ENCODE measurements at places on chromosomes 2 and 18.
A peak's percentile ranks its signal among the peaks of the same experiment; 100 is the strongest.

DNA sequence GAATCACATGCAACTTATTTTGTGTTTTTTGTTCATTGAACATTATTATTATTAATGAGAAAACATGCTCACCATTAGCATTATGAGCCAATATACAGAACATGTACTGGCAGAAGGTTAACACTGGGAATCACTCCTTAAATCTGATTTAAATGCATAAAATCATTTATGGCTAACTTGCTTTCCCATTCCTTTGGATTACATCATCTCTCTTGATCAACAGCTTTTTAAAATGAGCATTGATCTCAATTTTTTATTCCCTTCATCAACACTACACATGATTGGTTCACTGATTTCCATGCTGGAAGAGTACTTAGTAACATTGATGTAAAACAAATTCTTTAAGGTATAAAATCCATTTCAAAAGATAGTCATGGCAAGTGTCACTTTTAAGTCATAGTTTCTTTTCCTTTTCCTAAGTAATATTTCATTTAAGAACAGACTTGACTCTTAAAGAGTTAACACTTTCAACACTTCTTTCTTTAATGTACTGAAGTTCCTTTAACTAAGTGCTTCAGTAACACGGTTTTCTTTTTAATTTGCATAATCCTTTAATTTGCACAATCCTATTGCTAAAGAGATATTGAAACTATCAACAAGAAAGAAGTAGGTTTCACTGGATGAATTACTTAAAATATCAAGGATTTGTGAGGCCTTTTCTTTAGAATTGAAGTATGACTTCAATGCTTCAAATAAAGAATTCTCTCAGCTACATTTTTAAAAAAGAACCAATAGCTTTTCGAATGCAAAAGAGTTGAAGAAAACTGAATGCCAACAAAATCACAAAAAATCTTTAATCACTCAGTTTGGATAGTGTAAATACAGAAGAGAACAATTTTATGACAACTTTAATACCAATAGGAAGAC, 24.9 kb upstream of the BUB1 start:
- DNase-seq: no peak

DNA sequence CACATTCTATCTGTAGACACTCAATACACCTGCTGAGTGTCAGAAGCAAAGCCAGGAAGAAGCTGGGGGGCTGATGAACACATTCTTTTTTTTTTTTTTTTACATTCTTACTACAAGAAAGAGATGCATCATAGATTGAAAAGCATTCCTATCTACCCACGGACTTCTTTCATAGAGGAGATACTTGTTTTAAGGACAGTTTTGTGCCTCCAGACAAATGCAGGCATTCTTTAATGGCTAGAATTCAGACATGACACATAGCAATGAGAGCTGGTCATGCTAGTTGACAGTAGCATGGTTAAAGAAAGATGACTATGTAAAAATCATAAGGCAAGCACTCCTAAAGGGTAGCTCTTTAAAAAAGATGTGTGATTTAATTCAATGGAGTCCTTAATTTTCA, 110.2 kb downstream of the EPHA4 start:
- DNase-seq: no peak

- no peak for DNase-seq
Measured at GRCh38 chr18:12769644-12770440, 67.0 kb downstream of the PSMG2 start.

- no peak for DNase-seq
Measured at GRCh38 chr18:51622702-51623101, 425.2 kb upstream of the MEX3C start.

- DNase-seq: no peak
Measured at GRCh38 chr2:225891771-225892170, 492.3 kb downstream of the NYAP2 start.

- no peak for DNase-seq
Measured at GRCh38 chr18:78518805-78519204, 460.8 kb upstream of the SALL3 start.

- DNase-seq: no peak
Measured at GRCh38 chr2:202604699-202605098, 30.1 kb upstream of the FAM117B start.

- DNase-seq: no peak
Measured at GRCh38 chr2:167692191-167692590, 555.2 kb downstream of the STK39 start.

DNA sequence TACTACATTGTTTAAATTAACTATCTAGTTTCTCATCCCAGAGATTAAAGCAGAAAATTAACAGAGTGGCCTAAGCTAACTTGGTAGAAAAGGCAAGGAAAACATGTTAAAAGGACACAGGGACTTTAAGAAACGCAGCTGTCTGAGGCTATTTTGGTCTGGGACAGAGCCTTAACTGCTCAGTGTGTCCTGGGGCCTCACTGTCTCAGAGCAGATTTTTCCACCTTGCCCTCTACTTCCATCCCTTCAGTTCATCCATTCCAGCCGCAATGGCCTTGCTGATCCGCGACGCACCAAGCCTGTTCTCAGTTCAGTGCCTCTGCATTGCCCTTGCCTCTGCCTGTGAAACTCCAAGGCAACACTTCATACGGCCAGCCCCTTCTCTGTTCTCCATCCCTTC, 114.9 kb upstream of the OSR1 start:
- DNase-seq: no peak

- DNase-seq: no peak
Measured at GRCh38 chr18:50707855-50708469, 111.9 kb downstream of the MRO start.

- no peak for DNase-seq
Measured at GRCh38 chr2:211760103-211760502, 778.5 kb downstream of the ERBB4 start.

GRCh38 chr2:85699325-85699724, 5.2 kb downstream of the GNLY start:
- DNase-seq: no peak

GRCh38 chr18:55355223-55355622, 232.8 kb downstream of the TCF4 start:
- DNase-seq: no peak

- DNase-seq: no peak
Measured at GRCh38 chr2:151002959-151003600, 258.6 kb downstream of the RBM43 start.

DNA sequence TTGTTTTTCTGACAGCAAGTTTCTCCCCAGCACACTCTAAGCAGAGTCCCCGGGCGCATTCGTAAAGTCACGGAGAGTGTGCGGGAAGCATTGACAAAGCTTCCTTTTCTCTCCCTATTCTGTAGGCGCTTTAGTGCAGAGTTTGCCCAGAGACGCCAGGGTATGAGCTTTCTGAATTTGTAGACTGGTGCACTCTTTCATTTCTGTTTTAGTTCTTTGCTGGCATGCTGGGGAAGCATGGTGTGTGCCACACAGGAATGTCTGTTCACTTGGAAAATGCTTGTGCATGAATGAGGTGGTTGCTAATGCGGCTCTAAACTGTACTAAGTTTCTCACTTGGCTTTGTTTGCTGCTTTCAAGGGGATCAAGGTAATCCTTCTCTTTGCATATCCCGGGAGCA, 102.6 kb downstream of the RTN4 start:
- DNase-seq: no peak

- DNase-seq: no peak
Measured at GRCh38 chr2:60405271-60405919, 148.1 kb downstream of the BCL11A start.

- peak; percentile 36 for DNase-seq
Measured at GRCh38 chr2:112636605-112637288, 9.0 kb upstream of the SLC20A1 start.

- no peak for DNase-seq
Measured at GRCh38 chr2:94869552-94870439, 1.4 kb upstream of the TEKT4 start.

GRCh38 chr2:126714191-126714965, 58.4 kb downstream of the GYPC start:
- DNase-seq: no peak

DNA sequence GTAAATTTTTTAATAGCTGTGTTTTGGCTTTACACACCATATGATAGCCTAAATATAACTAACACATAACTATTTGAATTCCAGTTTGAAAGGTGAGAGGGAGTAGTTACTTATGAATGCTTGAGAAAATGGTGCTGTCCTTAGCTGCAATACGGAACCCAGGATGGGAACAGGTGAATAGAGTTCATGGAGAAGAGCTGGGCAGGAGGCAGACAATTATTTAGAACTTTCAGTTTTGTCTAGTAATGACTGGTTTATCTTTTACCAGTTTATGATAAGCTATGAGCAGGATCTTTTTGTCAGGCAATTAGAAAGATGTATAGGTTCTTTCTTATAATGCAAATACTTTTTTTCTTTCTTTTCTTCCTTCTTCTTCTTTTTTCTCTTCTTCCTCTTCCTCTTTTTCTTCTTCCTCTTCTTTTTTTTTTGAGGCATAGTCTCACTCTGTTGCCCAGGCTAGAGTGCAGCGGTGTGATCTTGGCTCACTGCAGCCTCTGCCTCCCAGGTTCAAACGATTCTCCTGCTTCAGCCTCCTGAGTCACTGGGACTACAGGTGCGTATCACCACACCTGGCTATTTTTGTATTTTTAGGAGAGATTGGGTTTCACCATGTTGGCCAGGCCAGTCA, 25.9 kb downstream of the UBR3 start:
- no peak for DNase-seq

GRCh38 chr2:239748811-239749210, 276.3 kb downstream of the NDUFA10 start:
- no peak for DNase-seq

DNA sequence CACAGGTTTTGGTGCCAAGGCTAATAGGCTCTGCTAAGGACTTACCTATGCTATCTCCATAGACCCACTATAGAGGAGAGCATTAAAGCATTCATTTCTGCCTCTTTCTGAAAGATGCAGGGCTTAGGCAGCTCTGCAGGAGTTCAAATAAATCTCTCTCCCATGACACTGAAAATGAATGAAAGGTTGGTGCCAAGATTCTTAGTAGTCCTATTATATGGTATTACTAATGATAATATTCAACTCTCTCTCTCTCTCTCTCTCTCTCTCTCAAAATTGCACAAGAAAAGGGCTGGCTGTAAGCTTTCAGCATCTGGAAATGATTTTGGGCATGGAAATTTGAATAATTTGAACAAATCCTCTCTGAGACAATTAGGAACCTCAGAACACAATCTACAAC, 433.7 kb downstream of the MBD2 start:
- no peak for DNase-seq

DNA sequence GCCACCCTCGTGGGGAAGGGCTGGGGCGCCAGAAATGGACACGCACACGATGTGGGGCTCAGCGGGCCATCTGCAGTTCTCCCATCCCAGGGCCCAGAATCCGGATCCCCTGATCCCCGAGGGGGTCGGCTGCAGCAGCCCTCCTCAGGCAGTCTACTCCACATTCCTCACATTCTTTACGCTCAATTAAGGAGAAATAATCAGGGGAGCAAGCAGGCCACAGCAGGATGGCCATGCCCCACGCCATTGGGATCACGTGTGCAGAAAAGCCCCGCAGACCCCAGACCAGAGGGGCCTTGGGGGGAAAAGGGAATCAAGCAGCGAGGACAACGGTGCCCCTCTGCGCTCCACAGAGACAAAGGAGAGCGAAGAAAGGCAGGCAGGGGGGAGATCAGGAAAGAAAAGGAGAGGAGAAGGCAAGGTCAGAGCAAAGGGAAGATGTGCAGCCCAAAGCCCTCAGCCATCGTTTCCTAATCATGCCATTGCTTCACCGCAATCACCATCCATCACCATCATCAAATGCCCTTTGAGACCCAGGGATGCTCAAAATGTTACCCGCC, 17.5 kb upstream of the PKDCC start:
- DNase-seq: no peak

DNA sequence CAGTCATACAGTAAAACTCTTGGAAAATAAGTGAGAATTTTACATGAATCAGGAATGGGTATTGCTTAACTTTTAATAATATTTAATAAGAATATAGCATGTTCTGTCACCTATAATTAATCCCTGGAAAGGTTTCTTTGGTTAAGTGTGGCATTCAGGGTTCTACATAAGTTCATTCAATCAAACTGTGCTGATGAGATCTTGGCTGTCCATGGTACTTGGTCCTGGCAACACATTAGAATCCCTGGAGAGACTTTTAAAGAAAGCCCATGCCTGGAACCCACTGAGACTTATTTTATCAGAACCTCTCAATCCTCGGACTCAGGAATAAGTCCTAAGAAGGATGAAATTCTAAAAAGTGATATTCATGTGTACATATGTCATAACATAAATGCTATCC, 60.3 kb downstream of the CERKL start:
- no peak for DNase-seq

GRCh38 chr2:220320326-220320725, 692.9 kb downstream of the SLC4A3 start:
- no peak for DNase-seq

DNA sequence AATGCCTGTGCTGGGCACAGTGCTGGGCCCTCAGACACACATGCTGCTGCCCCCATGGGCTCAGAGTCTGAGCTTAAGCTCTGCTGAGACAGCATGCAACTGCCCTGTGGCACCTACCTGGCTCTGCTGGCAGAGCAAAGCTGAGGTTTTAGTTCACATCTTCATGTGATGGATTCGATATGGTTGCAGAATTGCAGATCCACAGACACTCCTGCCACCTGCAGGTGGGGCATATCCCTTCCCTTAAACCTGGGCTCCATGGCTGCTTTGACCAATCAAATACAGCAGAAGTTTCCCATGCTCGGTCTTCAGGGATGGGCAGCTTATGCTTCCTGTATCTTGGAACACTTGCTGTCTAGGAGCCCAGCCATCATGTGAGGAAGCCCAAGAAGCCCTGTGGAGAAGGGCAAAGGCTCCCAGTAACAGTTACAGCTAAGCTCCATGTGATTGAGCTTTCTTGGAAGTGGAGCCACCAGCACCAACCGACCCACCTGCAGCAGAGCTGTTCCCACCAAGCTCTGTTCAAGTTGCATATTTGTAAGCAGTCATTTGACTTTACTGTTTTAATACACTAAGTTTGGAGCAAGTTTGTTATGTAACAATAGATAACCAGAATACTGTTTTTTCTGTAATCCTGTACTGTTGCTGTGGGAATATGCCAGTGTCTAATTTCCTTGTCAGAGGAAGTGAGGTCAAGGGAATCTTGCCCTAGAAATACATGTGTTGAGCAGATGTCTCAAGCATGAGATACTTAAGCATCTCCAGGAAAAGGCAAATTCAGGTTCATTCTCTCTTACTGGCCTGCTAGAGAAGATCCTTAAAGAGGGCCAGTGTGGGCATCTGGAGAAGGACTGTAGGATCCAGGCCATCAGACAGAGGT, 79.3 kb downstream of the SH3RF3 start:
- no peak for DNase-seq

DNA sequence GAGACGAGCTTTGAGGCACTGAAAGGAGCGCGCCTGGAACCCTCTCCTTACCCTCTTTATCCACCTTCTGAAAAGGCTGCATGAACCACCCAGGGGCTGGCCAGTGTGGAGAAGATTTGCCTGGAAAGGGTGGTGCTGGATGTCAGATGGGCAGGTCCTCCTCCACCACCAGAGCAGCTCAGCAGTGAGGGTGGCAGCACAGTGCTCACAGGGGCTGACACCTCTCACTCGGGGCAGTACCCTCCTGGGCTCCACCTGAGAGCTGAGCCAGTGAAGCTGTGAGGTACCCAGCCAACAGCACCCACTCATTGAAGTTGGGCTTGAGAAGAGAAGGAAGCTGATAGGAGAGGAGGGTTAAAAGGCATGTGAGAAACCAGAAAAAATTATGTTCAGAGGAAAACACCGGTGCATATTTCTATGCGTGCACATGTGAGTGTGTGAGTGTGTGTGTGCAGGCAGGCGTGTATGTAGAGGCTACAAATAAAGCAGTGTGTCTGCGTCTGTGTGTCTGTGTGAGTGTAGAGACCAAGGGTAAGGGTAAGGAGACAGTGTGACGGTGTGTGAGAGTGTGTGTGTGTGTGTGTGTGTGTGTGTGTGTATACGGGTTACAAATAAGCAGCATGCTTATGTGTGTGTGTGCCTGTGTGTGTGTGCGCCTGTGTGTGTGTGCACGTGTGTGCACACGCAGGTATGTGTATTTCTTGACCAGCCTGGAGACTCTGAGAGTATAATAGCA, 40.7 kb downstream of the TEX44 start:
- DNase-seq: no peak
